Left renal pelvis (tissue), 4 donors: ENCODE measurements at places on chromosomes 4 and X. TPM values are rescaled to one million over a fixed set of nuclear protein-coding genes. Genes with fewer than 3 reads are reported as not detected.
A peak's percentile ranks its signal among the peaks of the same experiment; 100 is the strongest.

ABCG2 gene
- polyA plus RNA-seq = 5.3 TPM

DNA sequence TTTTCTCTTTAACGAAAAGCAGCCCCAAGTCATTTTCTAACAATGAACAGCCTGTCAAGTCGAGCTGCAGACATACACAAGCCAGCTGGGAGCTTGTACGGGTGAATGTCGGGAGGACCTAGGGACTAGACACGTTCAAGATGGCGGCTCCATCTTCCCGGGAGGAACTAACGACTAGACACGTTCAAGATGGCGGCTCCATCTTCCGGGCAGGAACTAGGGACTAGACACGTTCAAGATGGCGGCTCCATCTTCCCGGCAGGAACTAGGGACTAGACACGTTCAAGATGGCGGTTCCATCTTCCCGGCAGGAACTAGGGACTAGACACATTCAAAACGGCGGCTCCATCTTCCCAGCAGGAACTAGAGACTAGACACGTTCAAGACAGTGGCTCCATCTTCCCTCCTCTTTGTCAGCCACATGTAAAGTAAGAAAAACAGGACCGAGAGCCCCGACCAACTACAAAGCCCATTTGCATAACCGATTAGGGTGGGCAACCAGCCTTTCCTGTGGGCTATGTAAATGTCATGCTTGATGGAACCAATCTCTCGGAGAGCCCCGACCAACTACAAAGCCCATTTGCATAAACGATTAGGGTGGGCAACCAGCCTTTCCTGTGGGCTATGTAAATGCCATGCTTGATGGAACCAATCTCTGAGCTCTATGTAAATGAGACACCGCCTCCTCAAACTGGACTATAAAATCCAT lies 175.5 kb downstream of the DHRSX start:
- DNase-seq = peak; percentile 40

- DNase-seq = no peak
Observed at GRCh38 chrX:15646543-15646942, 18.1 kb downstream of the CLTRN start.

GRCh38 chr4:13527981-13528820 lies 16.1 kb downstream of the NKX3-2 start:
- no peak for DNase-seq

GRCh38 chrX:40933706-40934425 lies 151.4 kb upstream of the USP9X start:
- DNase-seq = no peak

DNA sequence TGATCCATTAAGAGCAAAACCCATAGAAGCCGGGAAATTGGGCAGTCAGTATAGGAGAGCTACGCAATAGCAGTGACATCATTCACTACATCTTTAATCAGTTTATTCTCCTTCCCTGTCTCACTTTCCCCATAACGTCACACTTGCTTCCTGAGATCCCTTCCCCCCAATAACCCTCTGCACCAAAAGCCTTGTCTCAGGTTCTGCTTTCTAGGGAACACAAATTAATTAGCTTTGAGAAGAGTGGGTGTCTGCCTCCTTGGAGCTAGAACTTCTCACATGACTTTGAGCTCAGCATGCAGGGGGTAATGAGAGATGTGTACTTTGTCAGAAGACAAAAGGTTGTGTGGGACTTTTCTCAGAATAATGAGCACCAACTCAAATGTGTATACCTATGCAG lies 128.3 kb upstream of the MAOA start:
- no peak for DNase-seq

- DNase-seq = no peak
Observed at GRCh38 chr4:125780164-125780563, 465.4 kb downstream of the FAT4 start.

ARR3 gene
- 0.23 TPM for polyA plus RNA-seq

DNA sequence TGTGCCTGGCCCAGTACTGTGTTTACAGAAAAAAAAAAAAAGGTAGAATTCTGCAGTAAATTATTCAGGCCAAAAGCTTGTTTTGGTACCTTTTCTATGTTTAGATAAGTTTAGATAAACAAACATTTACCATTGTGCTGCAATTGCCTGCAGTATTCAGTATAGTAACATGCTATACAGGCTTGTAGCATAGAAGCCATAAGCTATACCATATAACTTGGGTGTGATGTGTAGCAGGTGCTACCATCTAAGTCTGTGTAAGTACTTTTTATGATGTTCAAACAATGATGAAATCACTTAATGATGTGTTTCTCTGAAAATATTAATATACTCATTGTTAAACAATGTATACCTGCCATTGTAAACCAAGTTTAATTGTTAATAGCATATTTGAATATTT lies 241.6 kb upstream of the HS3ST1 start:
- no peak for DNase-seq

DNA sequence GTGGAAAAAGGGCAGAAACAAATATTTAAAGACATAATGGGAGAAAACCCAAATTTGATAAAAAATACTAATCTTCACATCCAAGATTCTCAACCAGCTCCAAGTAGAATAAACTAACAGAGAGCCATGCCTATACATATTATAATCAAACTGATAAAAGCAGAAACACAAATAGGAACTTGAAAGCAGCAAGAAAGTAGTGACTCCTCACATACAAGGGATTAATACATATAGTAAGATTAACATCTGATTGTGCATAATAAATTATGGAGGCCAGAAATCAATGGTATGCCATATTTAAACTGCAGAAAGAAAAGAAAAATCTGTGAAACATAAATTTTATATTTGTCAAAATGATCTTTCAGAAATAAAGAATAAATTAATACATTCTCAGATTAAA lies 454.3 kb upstream of the PCDH10 start:
- no peak for DNase-seq

DNA sequence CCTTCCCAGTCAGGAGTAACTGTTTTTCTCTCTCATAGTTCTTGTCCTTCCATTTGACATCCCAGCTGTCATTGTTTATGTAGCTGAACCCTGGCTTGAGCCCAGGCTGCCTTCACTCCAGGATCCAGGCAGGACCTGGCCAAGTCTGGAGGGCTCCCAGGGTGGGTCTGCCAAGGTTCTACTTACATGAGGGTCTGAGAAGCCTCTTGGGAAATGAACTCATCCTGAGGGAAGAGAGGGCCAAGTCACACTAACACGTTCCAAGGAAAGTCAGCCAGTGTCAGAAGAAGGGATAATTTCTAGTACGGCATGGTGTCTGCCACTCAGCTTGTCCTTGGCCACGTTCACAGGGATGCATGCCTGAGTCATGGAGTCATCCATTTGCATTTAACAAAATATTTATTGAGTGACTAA lies 54.8 kb upstream of the SRD5A3 start:
- DNase-seq = no peak

DNA sequence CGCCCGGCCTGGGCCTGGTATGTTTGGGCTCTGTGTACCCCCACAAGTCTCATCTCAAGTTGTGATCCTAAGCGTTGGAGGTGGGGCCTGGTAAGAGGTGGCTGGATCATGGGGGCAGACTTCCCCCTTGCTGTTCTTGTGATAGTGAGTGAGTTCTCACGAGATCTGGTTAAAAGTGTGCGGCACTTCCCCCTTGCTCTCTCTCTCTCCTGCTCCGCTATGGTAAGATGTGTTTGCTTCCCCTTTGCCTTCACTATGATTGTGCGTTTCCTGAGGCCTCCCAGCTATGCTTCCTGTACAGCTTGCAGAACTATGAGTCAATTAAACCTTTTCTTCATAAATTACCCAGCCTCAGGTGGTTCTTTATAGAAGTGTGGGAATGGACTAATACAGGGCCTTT lies 53.0 kb downstream of the CHST7 start:
- DNase-seq = no peak

GRCh38 chrX:115058276-115058675 lies 40.9 kb upstream of the IL13RA2 start:
- no peak for DNase-seq

- DNase-seq = no peak
Observed at GRCh38 chr4:76206222-76206942, 7.2 kb downstream of the SCARB2 start.

DNA sequence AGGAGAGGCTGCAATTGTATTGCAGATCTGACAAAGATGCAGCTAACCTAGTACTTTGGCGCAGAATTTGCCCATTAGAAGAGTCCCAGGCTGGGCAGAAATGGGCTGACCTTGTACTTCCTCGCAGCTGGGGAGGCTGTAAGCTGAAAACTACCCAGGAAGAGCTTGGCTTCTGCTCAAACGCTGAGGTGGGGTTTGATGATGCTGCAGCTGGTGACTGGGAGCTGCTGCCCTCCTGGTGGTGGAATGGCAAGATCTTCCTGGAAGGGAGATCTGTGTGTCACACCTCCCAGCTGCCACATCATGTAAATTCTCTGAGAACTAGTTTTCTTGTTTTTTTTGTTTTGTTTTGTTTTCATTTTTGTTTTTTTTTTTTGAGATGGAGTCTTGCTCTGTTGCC lies 17.4 kb downstream of the CCNG2 start:
- DNase-seq = no peak

TLR6 gene
- polyA plus RNA-seq = 1.8 TPM

DNA sequence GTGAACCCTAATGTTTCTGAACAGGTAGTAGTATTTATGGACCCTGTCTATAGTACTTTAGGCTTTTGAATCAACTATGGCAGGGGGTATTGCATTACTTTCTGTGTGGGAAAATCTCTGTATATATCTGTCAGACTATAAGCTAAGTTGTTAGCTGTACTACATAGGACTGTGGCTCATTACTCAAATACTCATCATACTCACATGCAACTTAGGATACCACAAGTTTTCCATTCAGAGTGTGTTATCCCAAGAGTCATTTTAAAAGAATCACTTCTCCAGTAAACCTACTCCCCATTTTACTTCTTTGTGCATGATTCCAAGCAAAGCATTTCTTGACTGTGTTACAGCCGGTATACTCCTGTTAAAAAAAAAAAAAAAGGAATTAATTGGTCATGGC lies 95.6 kb downstream of the PHOX2B start:
- DNase-seq = no peak

PWWP3B gene
- polyA plus RNA-seq = 3.6 TPM

ZNF732 gene
- polyA plus RNA-seq = 2.7 TPM

GRCh38 chrX:51334276-51334675 lies 1.7 kb downstream of the NUDT10 start:
- no peak for DNase-seq

CXCL3 gene
- polyA plus RNA-seq = 0.20 TPM

DNA sequence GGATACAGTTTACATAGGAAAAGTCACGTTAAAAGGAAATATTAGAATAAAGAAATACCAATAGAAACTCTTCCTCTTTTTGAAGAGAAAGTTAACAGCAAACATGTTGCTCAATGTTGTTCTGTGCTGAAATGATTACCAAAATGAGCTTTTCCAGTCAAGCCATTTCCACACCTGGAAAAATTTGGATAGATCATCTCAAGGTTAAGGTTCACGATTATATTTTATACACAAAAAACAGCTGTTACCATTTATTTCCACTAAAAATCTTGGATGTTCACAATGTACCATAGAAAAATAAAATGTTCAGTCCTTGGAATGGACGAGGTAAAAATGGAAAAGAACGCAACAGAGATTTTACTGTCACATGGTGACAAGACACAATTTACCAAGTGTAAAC lies 218.7 kb downstream of the SCFD2 start:
- DNase-seq = no peak

DNA sequence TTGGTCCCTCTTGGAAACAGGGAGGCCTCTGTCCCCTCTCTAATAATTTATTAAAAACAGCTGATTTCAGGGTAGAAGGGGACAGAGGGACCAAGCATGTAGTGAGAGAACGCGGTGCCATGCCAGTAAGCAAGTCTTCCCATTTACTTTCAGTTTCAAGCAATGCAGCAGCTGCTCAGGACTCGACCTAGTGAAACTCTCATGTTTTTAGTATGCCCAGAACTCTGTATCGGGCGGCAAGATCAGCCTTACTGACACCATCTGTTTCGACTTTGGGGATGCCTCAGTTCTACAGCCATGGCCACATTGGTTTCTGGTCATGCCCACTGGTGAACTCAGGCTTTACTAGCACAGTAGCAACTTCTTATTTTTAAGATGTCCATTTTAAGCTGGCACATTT lies 40.6 kb downstream of the ZNF81 start:
- DNase-seq = no peak

GRCh38 chrX:38233891-38234667 lies 13.4 kb upstream of the SRPX start:
- no peak for DNase-seq

GRCh38 chr4:95114521-95114920 lies 356.8 kb downstream of the BMPR1B start:
- no peak for DNase-seq

LUZP4 gene
- polyA plus RNA-seq = not detected

USP17L27 gene
- not detected for polyA plus RNA-seq

DNA sequence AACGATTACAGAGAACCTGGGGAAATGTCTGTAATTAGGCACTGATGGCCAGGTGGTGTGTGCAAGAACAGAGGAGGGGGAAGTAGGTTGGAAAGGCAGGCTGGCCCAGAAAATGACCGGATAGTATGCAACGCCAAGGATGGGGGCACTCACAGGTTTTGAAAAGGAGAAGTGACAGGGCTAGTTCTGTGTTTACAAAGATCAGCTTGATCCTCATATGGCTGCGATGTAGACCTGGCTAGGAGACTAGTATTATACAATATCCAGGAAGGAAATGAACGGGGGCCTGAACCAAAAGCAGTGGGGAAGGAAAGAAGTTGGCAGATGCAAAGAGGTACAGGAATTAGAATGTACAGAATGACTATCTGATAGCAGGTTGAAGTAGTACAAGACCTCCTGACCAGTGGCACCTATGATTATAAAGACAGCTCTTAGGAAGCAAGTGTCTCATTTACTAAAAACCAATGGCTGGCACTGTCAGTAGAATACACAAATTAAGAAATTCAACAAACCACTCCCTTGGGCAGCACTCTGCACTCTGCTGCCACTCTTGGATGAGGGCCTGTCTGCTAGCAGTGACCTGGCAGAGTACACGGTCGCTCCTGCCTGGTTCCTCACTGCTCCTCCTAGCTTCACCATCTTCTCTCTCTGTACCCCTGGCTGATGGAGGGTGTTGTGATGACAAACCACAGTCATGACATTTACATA lies 14.1 kb downstream of the MFAP3L start:
- no peak for DNase-seq

DNA sequence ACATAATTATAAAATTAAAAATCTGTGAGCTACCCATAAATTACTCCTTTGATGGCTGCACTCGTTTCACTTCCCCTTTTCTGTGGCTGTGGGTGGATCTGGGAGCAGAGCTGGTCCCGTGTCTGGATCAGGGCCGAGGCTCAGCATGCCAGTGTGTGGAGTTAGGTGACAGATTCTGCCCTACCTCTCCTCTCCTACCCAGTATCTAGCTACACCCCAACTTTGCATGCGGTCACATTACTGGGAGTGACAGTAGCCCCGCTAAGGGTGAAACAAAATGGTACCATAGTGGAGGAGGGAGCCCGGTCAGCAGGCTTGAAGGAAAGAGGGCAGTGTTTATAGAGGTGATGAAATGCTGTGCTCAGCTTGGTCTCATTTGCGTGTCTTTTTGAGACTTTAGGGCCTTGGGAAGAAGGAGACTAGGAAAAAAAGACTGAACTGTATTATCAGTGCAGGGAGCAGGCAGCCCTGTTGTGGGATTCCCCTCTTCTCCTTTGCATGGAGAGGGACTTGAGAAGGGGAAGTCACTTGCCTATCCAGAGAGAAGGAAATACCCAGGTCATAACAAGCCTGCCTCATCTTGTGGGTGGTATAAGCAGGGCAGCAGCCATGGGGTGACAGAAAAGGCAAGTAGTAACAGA lies 48.4 kb downstream of the ARHGAP10 start:
- DNase-seq = no peak

CENPU gene
- 38.4 TPM for polyA plus RNA-seq

RIPPLY1 gene
- polyA plus RNA-seq = 2.5 TPM
